ENCODE measurements at places on chromosomes 5 and 9.

DNA sequence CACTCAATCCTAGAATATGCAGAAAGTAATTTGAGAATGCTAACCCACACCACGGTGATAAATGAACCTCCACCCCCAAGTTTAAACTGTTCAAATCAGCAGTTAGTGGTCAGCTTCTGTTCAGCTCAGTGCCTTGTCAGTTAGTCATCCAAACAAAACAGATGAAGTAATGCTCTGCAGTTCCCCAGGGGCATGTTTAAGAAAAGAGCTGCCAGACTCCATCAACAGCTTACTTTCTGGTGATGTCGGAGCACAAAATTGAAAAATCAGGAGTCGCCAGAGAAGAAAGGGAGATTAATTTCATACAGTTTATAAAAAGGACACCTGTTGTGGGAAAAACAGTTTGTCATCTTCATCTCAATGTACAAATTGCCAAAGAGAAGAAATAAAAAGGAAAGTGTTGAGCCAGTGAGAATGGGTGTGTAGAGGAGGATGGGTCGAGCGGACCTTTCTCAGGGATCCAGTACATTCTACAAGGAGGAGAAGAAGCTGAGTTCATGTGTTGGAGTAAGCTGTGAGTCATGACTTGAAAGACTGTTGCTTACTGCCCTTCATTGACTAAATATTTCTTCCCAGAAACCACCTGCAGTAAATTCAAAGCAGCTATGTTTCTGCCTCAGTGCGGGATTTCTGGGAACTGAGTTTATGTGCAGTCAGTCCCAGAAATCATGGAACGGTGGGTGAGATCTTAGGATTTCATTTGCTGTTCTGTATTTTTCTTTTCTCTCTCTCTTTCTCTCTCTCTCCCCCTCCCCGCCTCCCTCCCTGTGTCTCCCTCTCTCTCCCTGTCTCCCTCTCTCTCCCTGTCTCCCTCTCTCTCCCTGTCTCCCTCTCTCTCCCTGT lies 13.7 kb downstream of the TRIO start:
- DNase-seq, result no peak

DNA sequence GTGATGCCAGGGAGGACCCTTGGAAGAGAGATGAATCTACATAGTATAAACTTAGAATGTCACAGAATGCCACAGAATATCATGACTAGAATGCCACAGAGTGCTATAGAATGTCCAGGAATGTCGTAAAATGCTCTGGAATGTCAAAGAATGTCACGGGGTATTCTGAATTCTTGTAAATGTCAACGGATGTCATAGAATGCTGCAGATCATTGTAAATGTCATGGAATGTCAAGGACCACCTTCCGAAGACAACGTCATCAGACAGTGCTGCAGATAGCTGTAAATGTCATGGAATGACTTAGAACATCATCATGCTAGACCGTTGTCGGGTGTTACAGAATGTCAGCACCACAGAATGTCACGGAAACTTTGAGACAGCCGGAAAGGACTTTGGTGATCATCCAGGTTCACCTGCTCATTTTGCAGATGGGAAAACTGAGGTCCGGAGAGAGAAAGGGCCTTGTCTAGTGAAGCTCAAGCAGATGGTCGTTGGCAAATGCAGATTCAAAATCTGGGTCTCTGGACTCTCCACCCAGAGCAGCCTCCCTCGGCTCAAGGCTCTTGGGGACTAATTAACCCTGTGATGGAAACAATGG lies 117.1 kb downstream of the LHX2 start:
- no peak for DNase-seq

DNA sequence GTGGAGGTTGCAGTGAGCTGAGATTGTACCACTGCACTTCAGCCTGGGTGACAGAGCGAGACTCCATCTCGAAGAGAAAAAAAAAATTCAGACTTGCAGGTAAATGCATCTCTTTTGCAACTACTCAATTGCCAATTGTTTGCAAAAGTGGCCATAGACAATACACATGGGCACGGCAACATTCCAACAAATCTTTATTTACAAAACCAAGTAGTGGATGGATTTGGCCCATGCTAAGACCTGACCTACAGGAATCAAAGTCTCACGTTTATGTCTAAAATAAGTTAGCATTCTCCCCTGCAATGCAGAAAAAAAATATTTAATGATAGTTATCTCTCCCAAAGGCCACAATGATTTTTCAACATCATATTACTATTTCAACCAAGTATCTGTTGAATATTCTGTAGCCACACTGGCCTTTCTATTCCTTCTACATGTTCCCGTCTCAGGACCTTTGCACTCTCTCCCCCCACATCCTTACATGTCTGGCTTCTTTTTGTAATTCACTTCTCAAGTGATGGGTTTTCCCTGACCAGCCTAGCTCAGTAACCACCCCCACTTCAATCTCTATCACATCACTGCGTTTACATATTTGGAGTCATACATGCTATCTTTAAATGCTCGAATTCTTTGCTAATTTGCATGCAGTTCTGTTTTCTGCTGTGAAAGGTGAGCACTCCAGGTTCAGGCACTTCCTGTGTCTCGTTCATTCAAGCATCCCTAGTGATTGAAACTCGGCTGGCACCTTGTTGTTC lies 54.2 kb downstream of the FNBP1 start:
- DNase-seq, result no peak

DNA sequence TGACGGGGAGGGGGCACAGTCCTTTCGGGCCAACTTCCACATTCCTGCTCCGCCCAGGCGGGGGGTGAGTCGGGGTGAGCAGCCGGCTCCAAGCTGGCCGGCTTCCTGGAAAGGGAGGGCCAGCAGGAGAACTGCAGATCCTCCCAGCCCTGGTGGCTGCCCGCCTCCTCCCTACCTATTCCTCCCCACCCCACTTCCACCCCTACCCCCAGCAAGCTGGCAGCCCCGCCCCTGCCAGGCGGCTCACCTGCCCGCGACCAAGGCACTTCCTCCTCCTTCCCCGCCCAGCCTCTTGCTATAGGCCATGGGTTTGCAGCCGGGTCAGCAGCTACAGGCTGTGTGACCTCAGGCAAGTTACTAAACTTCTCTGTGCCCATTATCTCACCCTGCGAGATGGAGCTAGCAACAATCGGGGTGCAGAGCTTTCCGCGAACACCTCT lies 5.6 kb upstream of the IRF1 start:
- DNase-seq, result peak; percentile 81

DNA sequence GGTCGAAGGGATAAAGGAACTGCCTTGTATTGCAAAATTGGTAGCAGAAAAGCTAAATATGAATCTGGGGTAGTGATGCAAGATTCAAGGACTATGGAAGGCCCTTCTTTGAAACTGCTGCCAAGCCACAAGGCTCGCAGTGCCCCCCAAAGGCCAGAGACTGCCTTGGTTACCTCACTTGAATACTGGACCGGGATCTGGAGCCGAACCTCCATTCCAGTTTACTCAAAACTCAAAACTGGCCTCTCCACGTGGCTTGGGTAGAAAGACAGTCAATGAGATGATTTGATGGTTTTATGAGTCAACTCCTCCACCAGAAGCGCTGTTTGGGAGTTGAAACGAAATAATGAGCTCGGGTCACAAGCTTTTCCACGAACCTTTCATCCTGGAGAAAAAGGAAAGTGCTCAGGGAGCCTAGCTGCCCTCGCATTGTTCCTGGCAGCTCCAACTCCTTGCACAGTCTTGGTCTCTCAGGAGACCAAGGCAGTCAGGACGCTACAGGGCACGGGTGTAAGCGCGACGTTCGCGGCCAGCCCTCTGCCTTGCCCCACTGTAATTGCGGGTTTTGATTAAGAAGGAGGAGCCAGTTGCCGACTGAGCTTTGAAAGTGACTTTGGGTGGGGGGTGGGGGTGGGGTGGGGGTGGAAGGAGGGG lies 2.8 kb downstream of the ST8SIA4 start:
- DNase-seq, result peak; percentile 44

- no peak for DNase-seq
Observed at GRCh38 chr9:84322828-84323227, 17.7 kb downstream of the SLC28A3 start.

- no peak for DNase-seq
Observed at GRCh38 chr9:29659736-29660135, 2086.5 kb upstream of the C9orf72 start.

DNA sequence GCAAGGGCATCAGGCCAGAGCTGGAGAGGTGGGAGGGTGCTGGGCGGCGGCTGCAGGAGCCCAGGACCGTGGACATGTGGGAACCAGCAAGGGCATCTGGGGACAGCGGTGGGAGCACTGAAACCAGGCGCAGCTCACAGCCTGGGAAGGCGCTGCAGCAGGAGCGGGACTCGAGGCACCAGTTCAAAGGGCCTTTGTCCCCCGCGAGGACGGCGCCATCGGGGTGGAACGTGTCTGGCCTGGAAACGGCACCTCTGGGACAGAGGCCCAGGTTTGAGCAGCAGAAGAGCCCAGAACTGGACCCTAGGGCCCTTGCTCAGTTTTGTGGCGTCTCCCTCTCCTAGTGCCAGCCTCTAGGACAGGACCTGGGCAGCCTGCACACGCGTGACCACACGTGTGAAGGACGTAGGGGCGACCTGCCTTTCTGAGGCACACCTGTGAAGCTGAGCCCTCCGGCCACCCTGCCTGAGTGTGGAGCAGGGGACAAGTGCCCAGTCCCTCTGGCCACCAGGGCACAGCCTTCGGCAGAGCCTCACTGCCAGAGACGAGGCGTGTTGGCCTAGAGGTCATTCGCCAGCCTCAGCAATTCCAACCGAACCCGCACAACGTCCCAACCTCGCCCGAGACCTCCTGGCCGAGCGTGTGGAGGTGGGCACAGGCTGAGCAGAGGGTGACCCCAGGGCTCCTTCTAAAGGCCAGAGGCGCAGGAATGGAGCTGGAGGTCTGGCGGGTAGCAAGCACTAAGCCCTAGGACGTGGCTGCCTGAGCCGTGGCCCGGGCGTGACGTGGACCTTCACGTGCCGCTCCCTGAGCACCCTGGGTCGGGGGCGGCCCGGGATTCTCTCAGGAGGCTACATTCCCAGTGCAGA lies 2.2 kb upstream of the TMEM210 start:
- no peak for DNase-seq

GRCh38 chr9:27350382-27350976 lies 53.5 kb upstream of the EQTN start:
- no peak for DNase-seq

GRCh38 chr5:142680605-142681259 lies 5.2 kb downstream of the FGF1 start:
- DNase-seq, result no peak

GRCh38 chr5:122236270-122237040 lies 75.6 kb upstream of the SNCAIP start:
- no peak for DNase-seq

DNA sequence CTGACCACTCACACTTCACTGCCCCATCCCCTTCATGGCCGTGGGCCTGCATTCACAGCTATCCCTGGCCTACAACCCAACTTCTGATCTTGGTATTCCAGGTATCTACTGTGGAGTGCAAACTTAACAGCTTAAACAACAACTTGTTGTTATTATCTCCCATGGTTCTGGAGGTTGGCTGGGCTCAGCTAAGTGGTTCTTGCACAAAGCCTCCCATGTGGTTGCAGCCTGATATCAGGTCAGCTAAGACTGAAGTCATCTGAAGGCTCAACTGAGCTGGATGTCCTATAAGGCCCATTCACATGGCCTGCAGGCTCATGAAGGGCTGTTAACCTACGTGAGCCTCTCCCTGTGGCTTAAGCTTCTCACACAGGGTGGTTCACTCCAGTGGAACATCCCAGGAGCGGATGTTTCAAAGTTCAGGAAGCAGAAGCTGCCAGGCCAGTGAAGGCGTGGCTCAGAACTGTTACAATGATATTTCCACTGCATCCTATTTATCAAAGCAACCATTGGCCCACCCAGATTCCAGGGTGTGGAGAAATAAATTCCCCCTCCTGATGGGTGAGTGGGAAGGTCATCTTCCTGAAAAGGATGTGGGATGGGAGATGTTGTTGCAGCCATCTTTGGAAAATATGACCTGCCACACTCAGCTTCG lies 30.0 kb upstream of the TRIO start:
- no peak for DNase-seq

- DNase-seq, result no peak
Observed at GRCh38 chr5:67799732-67800234, 415.8 kb upstream of the PIK3R1 start.

All from stimulated activated CD4-positive, alpha-beta T cell treated with anti-CD3 and anti-CD28 coated beads, Interleukin-12 subunit alpha, Interleukin-12 subunit beta, amount 100 ng/mL, for 4 hours (primary cell).